ENCODE measurements at places on chromosomes 3 and 15. TPM values are rescaled to one million over a fixed set of nuclear protein-coding genes. Genes with fewer than 3 reads are reported as not detected.

The GOLGA6L4 gene
- 0.31 TPM for total RNA-seq

The IGDCC3 gene
- not detected for total RNA-seq

The MYZAP gene
- 0.83 TPM for total RNA-seq

The COL7A1 gene
- 13.6 TPM for total RNA-seq

The ACTRT3 gene
- total RNA-seq, result 4.5 TPM

The PRR20G gene
- not detected for total RNA-seq

The SRPRB gene
- total RNA-seq, result 37.7 TPM

The CCR1 gene
- not detected for total RNA-seq

The C3orf22 gene
- total RNA-seq, result not detected

The SUCNR1 gene
- total RNA-seq, result not detected

The MAGEL2 gene
- total RNA-seq, result 0.05 TPM

The FRMD4B gene
- total RNA-seq, result 4.1 TPM

The GOLGA8G gene
- not detected for total RNA-seq

The INSYN1 gene
- 5.6 TPM for total RNA-seq

The KLHL40 gene
- total RNA-seq, result not detected

The MUC4 gene
- not detected for total RNA-seq

The TUSC7 gene
- not detected for total RNA-seq

The CHCHD6 gene
- total RNA-seq, result 6.0 TPM

The FOXL2 gene
- total RNA-seq, result not detected

The CHRM5 gene
- total RNA-seq, result 0.06 TPM

The MAGI1 gene
- 6.3 TPM for total RNA-seq

Measured in cardiac ventricle fibroblast (primary cell).